ENCODE measurements at places on chromosomes 11 and 22. TPM values are rescaled to one million over a fixed set of nuclear protein-coding genes. Genes with fewer than 3 reads are reported as not detected.

HIC2 gene
- 27.3 TPM for total RNA-seq

OR52M1 gene
- total RNA-seq: not detected

DNA sequence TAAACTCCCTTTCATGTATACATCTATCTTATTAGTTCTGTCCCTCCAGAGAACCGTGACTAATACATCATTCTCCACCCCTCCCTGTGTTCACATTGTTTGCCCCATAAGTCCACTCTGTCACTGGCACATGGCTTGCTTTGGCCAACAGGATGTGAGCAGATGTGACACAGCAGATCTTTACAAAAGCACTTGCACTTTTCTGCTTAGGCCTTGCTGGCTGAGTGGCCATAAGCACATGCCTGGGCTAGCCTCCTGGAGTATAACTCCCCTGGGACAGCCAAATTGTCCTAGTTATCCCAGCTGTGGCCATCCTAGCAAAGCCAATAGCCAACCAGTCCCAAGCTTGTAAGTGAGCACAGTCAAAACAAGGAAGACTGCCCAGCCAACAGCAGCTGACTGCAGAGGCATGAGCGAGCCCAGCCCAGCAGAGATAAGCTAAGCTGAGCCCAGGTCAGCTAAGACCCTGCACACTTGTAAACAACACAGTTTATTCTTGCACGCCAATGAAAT is 9.7 kb upstream of the RCN1 start:
- no peak for DNase-seq

DNA sequence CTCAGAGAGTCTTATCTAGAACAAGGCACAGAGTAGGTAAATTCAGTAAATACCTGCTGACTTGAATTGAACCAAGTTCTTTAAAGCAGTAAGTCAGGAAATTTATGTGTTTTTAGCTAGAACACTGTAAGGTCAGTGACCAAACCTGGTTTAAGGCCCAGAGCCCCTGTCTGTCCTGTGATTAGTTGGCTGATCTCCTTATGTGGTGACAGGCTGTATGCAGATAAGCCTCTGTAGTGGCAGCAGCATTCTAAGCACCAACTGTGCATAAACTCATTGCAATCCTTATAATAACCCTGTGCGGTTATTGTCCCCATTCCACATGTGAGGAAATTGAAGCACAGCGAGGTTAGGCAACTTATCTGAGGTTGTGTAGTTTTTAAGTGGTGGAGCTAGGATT is 40.5 kb downstream of the FBXO7 start:
- no peak for DNase-seq

DNA sequence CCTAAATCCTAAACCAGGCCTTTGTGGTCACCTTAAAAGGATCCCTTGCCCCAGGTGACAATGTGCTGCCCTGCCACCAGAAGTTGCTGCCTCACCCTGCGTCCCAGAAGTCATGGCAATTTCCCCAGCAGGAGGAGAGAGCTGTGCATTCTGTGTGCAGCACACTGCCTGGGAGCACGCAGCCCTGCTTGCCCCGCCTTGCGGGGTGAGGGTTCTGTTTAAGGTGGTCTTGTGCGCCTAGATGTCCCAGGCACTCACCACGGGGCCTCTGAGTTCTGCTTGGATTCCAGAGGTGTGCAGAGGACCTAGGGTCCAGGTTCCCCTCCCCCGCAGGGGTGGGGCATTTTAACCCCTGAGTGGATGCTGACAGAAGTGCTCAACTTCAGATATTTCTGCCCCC is 95.0 kb downstream of the GRAMD1B start:
- DNase-seq: no peak

SLC6A5 gene
- not detected for total RNA-seq

SLC17A6 gene
- not detected for total RNA-seq

ACER3 gene
- total RNA-seq: 16.5 TPM

TIMP3 gene
- total RNA-seq: 68.2 TPM

DNA sequence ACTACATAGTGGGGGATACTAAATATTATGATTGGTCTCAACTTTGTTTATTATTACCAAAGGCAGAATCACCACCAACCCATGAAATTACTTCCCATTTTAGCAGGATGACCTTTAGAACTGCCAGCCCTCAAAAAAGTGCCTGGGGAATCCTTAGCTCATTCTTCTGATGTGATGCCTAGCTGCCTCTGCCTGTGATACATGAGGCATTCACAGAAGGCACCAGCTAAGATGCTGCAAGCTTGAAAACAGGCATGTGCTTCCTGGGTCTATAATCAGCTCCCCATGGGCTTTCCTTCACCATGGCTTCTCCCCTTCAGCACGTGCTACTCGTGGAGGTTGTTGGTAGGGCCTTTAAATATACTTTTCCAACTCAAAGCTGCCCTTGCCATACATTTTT is 50.4 kb upstream of the ARHGAP20 start:
- no peak for DNase-seq

TMEM135 gene
- total RNA-seq: 36.0 TPM

RFPL1 gene
- 0.63 TPM for total RNA-seq

- no peak for DNase-seq
Measured at GRCh38 chr11:13288375-13289029, 10.9 kb downstream of the BMAL1 start.

MPEG1 gene
- not detected for total RNA-seq

GGT5 gene
- total RNA-seq: 2.9 TPM

TEX12 gene
- 0.36 TPM for total RNA-seq

DNA sequence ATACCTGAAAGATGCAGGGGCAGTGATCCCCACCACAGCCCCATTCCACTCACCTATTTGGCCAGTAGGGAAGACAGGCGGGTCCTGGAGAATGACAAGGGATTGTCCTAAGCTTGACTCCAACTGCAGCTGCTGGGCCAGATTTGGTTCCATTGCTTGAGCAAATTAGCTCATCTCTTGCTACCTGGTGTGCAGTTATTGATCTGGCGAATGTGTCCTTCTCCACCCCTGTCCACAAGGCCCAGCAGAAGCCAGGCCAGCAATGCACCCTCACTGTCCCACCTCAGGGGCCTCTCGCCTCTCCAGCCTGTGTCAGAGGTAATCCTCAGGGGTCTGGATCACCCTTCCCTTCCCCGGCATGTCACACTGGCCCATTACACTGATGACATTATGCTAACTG is 23.3 kb downstream of the TSPAN32 start:
- no peak for DNase-seq

LDHAL6A gene
- total RNA-seq: not detected

- DNase-seq: no peak
Measured at GRCh38 chr11:119417726-119418540, 5.0 kb downstream of the THY1 start.

- no peak for DNase-seq
Measured at GRCh38 chr22:40224702-40225101, 47.0 kb downstream of the TNRC6B start.

DNA sequence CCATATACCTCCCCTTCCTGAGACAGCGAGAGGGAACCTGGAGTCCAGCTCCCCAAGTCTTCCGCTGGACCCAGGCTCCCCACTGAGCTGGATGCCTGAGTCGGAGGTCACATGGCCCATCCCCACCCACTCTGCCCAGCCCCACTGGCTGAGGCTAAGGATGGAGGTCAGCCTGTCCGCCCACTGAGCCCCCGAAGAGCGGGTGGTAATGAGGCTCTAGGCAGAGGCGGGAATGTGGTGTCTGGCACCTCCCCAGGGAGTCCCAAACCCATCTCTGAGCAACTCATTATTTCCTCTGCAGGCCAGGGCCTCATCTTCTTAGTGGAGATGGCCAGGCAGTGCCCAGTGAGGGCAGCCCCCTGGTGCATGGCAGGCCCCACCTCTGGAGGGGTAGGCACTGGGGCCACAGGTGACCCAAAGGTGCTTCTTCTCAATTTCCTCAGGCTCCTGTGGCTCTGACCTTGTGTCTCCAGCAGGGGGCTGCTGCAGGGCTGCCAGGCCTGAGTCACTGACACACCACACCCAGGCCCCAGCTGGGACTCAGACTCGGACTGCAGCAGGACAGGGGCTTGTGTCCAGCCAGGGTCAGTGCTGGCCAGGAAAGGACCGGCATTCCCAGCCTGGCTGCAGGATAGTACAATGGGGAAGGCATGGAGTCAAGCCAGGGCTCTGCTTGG is 10.2 kb upstream of the PDE2A start:
- peak; percentile 49 for DNase-seq

DNA sequence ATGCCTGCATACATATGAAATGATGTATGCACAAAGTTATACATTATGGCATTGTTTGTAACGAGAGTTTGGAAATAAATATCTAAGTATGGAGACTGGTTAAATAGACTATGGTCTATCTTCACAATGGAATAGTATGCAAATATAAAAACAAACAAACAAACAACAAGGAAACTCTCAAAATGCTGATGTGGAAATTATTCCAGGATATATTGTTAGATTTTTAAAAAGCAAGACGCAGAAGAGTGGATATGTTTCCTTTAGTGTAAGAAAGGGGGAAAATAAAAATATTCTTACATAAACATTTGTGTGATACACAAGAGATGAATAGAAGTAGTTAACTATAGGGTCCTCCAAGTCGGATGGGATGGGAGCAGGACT is 10.8 kb upstream of the CRKL start:
- no peak for DNase-seq

DNA sequence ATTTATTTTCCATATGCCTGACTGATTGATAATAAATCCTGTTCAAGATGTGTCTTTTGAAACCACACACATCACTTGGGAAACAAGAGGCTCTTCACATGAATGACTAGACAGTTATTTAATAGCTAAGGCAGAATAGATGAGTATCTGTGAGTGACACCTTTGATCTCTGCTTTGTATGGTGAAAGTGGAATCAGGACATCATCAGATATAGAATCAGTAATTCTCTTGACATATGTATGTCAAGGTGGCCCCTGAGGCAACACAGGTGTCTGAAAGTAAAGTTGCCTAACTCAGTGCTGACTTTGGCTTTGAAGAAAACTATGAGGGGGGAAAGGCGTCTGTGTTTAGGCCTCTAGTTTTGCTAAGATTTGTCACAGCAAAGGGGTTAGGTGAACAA is 11.5 kb upstream of the CASP4 start:
- DNase-seq: no peak

GRCh38 chr11:27292637-27293010 is 70.4 kb downstream of the CCDC34 start:
- DNase-seq: no peak

GRCh38 chr22:43412808-43413795 is 1.3 kb downstream of the MPPED1 start:
- no peak for DNase-seq

RTN4R gene
- 9.5 TPM for total RNA-seq

DNA sequence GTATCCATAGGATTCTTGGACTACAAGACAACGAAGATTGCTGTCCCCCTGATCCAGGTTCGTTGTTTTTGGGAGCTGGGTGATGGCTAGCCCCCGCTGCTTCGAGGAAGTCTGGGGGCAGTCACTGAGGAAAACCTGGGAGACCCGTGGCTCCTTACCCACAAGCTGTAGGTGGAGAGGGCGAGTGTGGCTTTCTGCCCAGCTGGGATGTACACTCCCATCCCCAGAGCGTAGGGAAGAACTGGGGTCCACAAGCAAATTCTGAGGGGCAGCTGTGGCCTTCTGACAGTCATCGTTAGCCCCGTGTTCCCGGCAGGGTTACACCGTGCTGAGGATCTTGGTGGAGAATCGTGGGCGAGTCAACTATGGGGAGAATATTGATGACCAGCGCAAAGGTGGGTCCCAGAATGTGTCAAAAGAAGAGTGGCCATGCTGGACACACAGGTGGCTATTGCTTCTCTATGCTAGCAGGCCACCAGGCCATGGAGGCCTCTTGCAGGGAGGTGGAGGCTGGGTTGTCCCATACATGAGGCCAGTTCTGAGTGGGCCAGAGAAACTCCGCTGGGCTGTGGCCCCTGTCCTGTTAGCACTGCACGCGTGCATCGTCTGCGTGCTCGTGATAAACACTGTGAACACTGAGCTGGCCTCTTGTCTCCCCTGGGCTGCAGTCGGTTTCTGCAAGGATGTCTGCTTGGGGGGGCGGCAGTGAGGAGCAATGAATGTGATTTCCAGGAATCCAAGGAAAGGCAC is 39.8 kb downstream of the GLB1L2 start:
- DNase-seq: no peak

IRF7 gene
- 21.9 TPM for total RNA-seq

- DNase-seq: no peak
Measured at GRCh38 chr22:48476577-48476976, 1351.1 kb downstream of the BRD1 start.

DNA sequence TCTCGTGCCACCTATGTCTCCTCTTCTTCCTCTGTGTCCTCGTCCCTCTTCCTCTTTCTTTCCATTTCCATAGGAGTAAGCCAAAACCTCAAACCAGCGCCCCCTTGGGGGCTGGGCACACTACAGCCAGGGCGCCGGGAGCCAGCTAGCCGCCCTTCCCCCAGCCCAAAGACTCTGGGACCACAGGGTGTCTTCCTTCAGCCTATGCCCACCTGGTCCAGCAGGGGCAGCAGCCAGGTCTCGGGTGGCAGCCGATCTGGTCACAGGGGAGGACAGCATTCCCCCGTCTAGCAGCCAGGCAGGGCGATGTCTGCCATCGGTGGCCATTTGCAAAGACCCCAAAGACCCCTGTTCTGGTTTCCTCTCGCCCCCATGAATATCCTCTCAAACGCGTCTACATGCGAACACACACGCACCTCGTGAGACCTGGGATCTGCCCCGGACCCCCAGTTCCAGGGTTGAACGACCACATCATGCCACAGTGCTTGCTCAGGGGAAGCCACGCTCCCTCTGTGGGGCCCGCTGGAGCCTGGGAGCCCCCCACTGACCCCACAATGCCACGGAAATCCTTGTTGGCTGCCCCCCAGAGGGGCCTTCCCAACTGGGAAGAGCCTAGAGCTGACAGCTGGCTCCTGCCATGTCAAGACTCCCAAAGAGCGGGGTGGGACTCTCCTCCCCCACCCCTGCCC is 546.0 kb upstream of the CCDC179 start:
- DNase-seq: no peak

GLYATL1 gene
- total RNA-seq: 0.33 TPM

- no peak for DNase-seq
Measured at GRCh38 chr11:15627560-15627959, 512.8 kb downstream of the INSC start.

DNA sequence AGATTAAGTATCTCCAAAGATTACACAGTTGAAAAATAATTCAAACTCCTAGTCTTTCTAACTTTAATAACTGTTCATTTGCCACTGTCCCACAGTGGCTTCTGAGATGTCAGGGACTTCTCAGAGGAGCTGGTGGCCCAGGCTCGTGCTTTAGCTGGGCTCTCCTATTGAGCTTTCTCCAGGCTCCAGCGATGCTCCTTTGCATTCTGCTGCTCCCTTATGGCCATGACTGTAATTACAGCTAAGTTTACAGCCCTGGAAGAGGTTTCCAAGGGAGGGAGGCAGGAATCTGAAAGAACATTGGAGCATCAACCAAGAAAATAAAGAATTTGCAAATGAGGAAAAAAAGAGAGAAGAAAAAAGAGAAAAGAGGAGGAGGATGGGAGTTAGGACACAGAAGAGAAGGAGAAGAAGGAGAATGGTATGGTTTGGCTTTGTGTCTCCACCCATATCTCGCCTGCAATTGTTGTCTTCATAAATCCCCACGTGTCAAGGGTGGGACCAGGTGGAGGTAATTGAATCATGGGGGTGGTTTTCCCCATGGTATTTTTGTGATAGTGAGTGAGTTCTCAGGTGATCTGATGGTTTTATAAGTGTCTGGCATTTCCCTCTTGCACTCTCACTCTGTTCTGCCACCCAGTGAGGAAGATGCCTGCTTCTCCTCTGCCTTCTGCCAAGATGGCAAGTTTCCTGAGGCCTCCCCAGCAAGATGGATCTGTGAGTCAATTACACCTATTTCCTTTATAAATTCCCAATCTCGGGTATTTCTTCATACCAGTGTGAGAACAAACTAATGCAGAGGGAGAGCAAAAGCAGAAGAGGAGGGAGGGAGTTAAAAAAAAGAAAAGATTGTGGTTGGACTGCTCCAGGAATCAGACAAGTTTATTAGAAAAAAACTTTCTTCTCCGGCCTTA is 857.0 kb downstream of the KCNA4 start:
- DNase-seq: peak; percentile 44
